ENCODE measurements at places on chromosomes 12 and 14.

DNA sequence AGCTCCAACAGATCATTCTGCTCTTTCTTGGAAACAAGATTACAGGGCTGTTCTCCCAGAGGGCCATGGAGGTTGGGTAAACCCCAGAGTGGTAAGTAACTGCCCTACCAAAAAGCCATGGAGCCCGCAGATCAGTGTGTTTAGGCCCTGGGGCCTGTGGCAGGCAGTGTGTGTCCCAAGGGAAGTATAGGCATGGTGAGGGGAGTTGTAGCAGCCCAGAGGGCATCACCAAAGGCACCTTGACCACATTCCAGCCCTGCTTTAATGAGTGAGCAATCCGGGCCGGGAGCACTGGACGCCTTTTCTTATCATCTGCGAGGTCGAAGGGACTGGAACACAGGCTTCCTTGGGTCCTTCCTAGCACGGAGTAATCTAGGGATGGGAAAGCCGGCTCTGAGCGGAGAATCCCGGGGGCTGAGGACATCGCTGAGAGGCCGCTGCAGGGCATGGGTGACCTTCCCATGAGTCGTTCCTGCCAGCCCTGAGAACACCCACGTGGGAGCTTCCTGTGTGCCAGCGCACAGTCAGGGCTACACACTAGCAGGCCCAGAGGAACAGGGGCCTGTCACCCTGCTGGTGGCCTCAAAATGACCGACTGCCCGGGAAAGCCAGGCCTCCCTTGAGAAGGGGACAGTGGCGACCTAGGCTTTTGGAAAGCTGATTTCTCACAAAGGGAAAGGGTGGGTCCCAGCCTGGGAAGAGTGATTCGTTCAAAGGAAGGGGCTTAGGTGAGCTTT is 91.3 kb downstream of the NINJ2 start:
- no peak for DNase-seq

- DNase-seq: no peak
Measured at GRCh38 chr12:130041983-130042812, 120.1 kb upstream of the FZD10 start.

GRCh38 chr14:89479802-89480201 is 62.8 kb upstream of the FOXN3 start:
- no peak for DNase-seq

- DNase-seq: no peak
Measured at GRCh38 chr14:80135305-80136088, 75.8 kb downstream of the DIO2 start.

DNA sequence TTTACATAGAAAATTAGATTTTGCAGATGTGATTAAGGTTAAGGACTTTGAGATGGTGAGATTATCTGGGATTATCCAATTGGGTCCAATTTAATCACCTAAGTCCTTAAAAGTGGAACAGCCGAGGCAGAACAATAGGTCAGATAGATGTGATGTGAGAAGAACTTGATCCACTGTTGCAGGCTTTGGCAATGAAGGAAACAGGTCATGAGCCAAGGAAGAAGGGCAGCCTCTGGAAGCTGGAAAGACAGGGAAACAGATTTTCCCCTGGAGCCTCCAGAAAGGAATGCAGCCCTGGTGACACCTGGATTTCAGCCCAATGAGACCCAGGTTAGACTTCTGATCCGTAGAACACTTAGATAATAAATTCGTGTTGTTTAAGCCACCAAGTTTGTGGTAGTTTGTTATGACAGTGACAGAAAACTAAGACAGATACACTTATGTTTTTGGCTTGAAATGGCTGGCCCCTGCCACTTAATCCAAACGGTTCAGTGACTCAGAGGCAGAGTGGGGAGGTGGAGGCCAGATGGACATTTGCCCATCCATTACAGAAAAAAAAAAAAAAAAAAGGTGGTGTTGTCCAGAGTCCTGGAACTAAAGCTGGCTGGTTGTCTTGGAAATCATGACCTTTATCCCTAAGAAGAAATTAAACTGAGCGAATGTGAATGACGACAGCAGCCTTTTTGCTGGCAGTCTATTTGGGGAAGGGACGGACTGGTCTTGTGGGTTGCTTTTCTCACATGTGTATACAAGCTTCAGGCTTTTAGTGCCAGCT is 181.9 kb upstream of the NRXN3 start:
- no peak for DNase-seq

GRCh38 chr12:95857799-95858198 is 953 bp upstream of the SNRPF start:
- no peak for DNase-seq

DNA sequence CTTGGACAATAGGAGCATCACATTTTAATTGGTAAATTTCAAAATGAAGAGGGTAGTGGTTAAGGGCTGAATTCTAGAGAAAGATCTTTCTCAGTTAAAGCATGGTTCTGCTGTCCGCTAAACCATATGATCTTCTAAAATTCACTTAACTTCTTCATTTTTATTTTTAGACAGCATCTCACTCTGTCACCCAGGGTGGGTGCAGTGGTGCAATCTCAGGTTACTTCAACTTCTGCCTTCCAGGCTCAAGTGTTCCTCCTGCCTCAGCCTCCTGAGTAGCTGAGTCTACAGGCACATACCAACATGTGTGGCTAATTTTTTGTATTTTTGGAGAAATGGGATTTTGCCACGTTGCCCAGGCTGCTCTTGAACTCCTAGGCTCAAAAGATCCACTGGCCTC is 226.7 kb upstream of the ABCD2 start:
- no peak for DNase-seq

DNA sequence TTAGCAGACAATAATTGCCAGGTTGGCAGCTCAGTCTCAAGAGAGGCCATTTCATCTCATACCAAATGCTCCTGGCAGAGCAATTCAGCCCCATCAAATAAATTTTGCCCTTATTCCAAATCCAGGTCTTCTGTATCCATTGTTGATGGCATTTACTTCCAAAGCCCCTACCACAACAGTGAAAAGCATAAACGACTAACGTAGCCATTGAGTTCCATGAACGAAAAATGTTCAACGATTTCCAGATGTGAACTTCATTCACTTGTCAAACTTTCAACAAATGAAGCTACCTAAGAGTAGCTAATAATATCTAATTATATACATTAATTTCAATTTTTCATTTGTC is 3.0 kb upstream of the GCN1 start:
- no peak for DNase-seq

DNA sequence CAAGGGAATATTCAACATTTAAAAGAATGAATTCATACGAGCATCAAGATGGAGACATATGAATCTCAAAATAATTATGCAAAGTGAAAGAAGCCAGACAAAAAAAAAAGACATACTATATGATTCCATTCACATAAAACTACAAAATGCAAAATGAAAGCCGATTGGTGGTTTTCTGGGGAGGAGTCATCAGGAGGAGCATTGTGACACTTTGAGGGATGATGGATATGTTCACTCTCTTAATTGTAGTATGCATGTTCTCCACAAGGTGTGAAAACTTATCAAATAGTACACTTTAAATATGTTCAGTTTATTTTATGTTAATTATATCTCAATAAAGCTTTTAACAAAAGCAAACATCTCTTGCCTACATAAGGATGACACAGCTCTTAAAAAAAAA is 13.5 kb downstream of the OLR1 start:
- no peak for DNase-seq

DNA sequence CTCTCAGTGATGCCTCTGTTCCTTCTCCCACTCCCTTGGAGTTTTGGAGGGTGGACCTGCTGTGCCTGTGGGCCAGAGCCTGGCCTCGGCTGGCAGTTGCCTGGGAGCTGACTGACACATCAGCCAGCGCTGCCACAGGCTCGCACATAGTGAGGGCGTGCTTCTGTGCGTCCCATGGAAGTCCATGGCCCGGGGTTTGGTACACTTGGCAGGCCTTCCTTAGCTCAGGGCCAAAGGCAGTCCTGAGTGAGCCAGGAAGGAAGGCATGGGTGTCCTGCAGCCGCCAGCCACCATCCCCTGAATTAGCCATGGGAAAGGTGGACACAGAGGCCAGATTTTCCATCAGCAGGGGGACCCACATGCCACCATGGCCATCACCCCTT is 1.1 kb upstream of the DEGS2 start:
- DNase-seq: no peak

DNA sequence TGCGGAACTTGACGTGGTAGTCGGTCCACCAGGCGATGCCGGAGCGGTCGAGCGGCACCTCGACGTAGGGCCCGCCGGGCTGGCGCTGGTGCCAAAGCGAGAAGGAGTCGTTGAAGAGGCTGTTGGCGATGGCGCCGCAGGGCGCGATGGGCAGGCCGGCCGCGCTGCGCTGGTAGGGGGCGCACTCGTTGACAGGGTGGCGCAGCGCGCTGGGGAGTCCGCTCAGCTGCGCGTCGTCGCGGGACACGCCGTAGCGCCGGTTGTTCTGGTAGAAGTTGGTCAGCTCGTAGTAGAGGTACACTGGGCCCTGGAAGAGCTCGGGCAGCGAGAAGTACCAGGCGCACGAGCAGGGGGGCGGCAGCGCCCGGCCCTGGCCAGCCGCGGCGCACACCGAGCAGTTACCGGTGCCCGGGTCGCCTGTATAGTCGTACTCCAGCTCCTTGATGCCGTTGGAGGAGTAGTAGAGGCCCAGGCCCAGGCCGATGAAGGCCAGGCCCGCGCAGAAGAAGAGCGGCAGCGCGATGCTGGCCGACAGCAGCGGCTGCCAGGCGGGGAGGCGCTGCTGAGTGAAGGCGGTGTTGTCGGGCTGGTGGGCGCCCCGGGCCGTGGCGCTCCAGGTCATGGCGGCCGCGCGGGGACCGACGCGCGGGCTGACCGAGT is 482 bp downstream of the TMEM30B start:
- no peak for DNase-seq

GRCh38 chr12:70069221-70070105 is 173.8 kb upstream of the CNOT2 start:
- no peak for DNase-seq

DNA sequence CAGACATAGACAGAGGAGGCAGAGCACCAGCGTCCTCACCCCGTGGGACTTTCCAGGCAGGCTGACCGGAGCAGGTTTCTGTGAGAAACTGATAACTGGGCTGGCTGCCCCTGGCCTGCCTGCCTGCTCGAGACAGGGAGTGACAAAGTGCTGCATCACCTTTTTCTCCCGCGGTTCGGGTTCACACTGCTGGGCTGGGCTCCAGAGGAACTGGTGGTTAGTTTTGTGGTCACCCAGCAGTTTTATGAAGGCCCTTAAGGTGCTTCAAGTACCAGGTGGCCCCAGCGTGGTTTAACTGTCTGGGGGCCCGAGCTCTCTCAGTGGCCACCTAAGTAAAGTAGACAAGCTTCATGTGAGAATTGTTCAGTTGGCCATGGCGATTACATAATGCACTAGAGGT is 1073.6 kb downstream of the BCL11B start:
- no peak for DNase-seq

- DNase-seq: no peak
Measured at GRCh38 chr12:42742716-42743115, 153.2 kb upstream of the PRICKLE1 start.

- no peak for DNase-seq
Measured at GRCh38 chr12:53505555-53506449, 1.5 kb downstream of the NPFF start.

DNA sequence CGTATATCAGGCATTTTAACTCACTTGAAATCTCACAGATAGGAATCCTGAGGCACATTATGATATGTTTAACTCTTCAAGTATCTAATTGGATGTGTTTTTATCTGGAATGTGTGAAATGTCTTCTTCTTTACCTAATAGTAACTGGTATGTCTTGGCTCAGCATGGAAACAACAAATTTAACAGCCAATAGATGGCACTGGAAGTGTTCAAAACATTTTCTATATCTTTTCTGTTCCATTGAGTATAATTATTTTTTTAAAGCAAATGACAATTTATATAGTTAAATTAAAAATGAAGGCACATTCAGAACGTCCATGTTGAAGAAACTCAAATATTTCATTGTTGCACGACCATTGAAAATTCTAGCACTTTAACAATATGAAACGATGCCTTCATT is 164.6 kb upstream of the SLC16A7 start:
- no peak for DNase-seq

DNA sequence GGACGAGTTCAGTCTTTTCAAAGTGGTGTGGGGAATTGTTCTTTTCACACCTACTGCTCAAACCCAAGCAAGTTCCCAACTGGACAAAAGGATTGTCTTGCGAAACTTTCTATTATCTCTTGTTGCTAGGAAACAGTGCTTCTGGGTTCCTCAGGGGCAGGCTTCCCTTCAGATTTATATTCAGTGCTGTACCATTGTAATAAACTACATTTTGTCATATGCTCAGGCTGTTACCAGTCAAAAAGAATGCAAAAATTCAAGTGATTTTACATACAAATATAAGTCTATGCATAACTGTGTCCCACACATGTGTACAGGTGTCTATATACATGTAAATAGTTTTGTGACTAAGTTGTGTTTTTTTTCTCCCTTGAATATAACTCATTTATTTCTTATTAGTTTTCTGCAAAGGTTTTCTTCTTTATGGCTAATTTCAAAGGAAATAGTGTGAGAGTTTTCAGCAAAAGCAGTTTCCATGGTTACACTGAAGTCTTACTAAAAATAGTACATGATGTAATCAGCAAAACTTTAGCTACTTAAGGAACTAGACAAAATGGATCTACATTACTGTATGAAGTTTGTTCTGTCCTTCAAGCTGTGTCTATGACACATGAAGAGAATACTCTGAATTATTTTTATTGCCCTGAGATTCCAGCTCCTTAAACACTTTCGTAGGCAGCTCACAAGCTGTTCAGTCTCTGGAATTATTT is 430.2 kb upstream of the TMPO start:
- DNase-seq: no peak

DNA sequence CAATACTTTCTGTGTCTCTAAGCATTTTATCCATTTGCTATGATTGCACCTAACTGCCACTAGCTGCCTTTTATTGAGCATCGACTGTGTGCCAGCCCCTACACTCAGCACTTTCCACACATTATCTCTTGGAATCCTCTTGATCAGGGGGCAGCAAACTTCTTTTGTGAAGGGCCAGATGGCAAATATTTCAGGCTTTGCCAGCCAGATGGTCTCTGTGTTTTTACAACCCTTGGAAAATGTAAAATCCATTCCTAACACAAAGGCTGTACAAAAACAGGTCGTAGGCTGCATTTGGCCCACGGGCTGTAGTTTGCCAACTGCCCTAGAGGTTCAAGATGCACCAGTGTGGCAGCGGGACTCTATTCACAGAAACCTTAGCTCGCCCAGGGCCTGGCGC is 19.5 kb downstream of the FOXN4 start:
- no peak for DNase-seq

DNA sequence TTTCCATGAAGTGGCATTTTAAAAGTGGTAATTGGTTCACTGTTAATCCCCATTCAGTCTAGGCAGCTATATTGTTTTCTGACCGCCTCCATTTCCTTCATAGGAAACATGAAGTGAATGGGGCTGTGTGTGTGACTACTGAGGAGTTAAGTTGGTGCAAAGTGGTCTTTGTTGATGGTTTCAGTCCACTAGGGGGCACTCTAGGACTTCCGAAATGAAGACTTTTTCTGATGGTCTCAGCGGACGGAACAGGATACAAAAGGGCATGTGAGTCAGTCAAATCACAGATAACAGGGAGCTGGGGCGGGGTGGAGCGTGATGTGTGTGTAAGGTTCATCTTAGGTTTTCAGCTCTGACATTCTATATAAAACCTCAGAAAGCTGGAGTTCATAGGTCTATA is 240.1 kb upstream of the OR4E1 start:
- DNase-seq: no peak

DNA sequence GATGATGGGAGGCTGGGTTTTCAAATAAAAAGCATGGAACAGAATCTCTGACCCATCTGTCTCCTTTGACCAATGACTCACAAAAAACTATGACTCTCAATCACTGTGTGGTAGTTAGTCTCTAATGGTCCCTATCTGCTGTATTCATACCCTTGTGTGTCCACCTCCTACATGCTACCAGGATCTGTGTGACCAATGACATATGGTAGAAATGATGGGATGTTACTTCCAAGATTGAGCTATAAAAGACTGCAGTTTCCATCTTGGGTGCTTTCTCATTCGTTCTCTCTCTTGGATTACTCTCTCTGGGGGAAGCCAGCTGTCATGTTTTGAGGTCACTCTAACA is 144.7 kb upstream of the BTG1 start:
- DNase-seq: no peak

Measured in fibroblast of skin of left biceps (primary cell).